ENCODE measurements at places on chromosomes 7 and 10. TPM values are rescaled to one million over a fixed set of nuclear protein-coding genes. Genes with fewer than 3 reads are reported as not detected.
A peak's percentile ranks its signal among the peaks of the same experiment; 100 is the strongest.

DNA sequence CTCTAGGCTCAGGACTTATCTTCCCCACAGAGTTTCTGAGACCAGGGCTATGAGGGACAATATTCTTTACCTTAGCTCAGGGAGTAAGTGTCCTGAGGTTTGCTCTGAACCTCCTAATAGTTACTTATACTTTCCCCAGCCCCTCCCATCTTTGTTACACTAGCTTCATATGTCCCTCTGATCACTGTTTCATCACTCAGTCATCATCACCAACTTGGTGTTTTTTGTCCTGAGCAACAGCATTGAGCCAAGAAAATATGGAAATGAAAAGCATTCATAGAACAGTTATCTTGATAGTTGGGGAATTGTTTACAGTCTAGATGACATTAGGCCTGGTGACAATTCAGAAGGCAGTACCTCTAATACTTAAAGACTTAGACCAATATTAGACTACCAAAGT lies at the start of gene PRSS37:
TSS of gene PRSS37 (minus strand) at position 101 of the 400 bp plus-strand sequence. CDS start 436 bp downstream, outside the sequence.
- DNase-seq = no peak

- no peak for DNase-seq
Measured at GRCh38 chr10:124496150-124496549, 34.5 kb downstream of the LHPP start.

DNA sequence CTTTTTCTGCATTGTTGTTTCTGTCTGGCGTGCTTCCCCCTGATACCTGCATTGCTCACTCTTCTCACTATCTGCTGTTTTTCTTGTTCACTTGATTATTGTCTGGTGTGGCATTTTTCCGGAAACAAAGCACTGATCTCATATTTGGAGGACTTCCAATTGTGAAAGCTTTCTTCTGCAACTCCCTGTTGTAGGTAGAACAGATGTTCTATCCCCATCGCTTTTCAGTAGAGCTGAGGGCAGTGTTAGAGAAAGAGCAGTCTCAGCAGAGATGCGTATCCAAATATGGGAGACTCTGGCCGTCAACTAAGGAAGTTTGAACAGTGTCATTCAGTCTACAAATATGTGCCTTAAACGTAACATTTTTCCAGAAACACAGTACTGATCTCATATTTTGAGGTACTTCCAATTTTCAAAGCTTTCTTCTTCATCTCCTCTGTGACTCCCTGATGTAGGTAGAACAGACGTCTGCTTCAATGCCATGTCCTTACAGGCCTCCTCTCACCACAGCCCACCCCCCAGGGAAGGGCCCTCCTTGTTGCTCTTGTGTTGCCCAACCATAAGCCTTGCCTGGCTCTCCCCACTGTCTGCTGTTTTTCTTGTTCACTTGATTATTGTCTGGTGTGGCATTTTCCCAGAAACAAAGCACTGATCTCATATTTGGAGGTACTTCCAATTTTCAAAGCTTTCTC lies 27.1 kb upstream of the GJD4 start:
- no peak for DNase-seq

The HSPA12A gene
- 37.3 TPM for total RNA-seq

The TRRAP gene
- total RNA-seq = 49.7 TPM

The EN2 gene
- total RNA-seq = 0.27 TPM

The TMEM140 gene
- 15.0 TPM for total RNA-seq

GRCh38 chr7:96973986-96974385 lies 31.4 kb upstream of the DLX6 start:
- no peak for DNase-seq

GRCh38 chr7:112946350-112946749 lies 140.3 kb downstream of the GPR85 start:
- no peak for DNase-seq

- no peak for DNase-seq
Measured at GRCh38 chr7:82428186-82428961, 15.2 kb downstream of the CACNA2D1 start.

The CCDC172 gene
- not detected for total RNA-seq

The STOX1 gene
- total RNA-seq = 11.0 TPM

DNA sequence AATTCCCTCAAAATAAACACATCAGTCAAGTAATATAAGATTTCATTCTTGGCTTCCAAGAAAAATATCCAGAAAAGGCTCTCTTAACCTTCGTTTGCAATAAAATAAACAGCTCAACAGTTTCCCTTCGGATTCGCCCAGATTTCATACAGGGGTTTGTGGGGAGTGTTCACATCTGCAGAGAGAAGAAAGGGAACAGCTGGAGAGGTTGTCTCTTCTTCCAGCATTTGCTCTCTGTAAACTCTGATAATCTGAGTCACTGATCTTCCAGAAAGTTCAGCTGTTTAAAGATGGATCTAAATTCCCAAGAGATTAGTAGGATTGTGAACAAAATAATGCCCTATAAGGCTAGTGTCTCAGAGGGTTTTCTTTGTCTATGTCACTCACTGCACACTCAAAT lies 277.9 kb downstream of the HPSE2 start:
- no peak for DNase-seq

- no peak for DNase-seq
Measured at GRCh38 chr10:73576890-73577591, 14.1 kb downstream of the USP54 start.

GRCh38 chr10:98666276-98666675 lies 219.5 kb upstream of the HPS1 start:
- no peak for DNase-seq

DNA sequence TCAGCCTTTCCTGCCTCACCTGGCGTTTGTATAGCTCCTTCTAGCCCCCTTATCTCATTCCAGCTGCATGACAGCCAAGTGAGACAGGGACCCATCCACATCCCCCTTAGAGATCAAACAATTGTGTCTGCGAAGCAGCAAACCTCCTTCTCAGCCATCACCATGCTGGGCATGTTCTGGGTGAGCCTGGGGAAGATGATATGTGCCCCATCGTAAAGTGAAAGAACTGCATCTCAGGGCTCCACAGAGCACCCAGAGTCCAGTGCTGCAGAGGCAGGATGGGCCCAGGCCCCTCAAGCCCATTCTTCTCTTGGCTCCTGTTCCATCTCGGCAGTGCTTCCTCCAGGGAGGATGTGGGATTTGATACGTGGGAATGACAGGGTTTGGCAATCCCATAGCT lies 43.2 kb downstream of the FIGNL1 start:
- DNase-seq = no peak

GRCh38 chr7:19958309-19958896 lies 185.0 kb upstream of the TMEM196 start:
- no peak for DNase-seq

The WNT2 gene
- total RNA-seq = not detected

The WDR86 gene
- total RNA-seq = 99.5 TPM

DNA sequence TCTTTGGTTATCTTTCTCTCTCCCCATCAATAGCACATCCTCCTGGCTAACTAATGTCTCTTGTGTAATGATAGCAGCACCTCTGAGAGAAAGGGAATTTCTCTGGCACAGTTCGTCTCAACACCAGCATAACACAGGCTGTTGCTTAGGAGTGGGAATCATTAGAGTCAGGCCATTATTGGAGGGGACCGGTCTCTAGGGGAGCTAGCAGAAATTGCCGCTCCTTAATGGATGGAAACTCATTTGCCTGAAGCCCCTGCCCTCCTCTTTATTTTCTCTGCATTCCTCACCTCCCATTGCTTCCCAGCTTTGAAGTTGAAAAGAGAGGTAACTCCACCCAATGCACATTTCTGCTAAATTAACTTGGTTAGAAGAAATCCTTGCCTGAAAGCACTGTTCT lies 11.9 kb downstream of the LRRC4 start:
- DNase-seq = no peak

The MYPN gene
- 0.11 TPM for total RNA-seq

- no peak for DNase-seq
Measured at GRCh38 chr10:1086787-1087186, 30.6 kb downstream of the WDR37 start.

DNA sequence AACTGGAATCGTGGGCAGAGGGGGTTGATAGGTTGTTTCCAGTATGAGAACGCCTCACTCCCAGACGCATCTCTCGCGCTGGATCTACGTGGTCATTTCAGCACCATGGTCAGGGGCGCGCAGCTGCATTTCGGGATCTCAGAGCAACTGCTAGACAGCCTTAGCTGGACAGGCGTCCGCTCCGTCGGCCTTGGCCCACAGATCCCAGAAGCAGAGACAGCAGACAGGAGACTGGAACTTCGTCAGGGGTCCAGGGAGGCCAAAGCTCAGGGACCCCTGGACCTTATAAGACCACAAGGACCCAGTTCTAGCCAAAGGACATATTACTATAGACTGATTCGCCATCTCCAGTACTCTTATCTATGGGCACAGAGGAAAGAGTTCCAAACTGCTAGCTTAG lies 5.3 kb downstream of the NEUROG3 start:
- DNase-seq = peak; percentile 58

DNA sequence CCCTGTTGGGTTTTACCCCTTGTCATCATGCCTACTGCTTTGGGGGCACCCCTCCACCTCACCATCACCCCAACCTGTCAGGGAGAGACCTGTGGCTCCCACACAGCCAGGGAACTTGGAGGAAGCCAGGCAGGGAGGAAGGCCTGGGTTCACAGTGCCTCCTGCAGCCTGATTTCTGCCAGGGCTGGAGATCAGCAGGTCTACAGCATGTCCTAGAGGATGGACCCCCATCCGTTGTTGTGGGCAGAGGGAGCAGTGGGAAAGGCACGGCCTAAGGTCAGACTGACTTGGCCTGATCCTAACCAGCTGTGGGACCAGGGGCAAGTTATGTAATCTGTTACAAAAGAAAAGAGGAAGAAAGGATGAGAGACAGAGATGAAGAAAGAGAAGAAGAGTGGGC lies 28.2 kb downstream of the ZCCHC24 start:
- no peak for DNase-seq

DNA sequence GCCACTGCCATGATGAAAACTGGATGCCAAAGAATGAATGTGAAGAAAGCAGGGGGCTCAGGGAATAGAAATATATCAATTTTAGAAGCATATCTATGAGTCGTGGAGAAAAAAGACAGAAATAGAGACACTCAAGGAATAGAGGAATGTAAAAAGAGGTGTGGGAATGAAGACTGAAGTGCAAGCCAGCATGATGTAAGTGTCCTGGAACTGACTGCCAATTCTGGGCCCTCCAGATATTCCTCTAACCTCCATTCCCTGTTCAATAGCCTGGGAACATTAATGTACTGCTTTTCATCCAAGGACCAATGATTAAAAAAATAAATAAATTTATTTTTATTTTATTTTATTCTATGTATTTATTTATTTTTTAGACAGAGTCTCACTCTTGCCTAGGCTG lies 40.6 kb downstream of the NEBL start:
- no peak for DNase-seq

DNA sequence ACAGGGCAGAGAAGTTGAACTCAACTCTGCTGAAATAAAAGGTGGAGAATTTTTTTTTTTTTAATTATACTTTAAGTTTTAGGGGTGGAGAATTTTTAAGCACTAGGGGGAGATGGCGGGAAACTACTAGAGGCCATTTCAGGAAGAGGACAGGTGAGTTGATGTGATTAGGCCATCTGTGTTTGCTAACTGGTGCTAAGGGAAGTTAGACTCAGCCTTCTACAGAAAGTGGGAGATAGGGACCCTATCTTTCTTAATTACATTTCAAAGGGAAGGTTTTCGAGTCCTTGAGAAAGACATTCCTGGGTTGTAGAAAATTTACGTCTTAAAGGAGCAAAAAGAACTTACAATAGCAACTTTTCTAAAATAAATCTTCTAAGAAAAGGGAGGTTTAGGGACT lies 124.8 kb downstream of the LHFPL3 start:
- DNase-seq = no peak

DNA sequence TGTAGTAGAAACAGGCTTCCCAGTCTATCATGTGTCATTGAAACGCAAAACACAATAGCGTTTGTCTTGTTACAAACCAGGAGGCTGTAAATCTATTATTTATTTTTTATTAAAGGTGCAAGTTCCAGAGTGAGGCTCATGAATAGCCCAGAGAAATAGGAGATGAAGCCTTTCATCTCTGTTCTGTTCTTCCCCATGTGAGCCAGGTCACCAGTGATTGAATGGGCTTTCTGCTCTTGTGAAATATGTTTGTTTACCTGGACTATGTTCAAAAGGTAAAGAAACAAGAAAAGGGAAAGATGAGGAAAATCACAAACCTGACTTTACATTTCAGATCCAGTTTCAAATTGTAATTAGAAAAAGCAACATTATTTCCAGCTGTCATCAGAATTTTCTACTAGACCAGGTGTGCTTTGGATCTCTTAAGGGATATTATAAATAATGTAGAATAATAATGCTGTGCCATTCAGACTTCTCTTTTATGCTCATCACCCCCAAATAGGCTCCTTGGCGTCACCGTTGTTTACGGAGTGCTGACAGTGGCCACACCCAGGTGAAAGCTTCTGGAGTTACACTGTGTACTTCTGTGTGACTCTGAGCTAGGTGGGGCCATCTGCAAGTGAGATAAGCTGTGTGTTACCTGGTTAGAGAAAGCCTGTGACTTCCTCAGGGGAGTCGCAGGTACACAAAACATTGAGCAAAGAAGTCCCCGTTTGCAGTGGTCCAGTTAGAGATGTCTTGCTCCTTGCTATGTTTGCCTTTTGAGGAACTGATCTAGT lies 274.9 kb downstream of the SDK1 start:
- no peak for DNase-seq

The ZNF775 gene
- total RNA-seq = 6.8 TPM

- DNase-seq = no peak
Measured at GRCh38 chr7:83532219-83532618, 116.7 kb downstream of the SEMA3E start.

DNA sequence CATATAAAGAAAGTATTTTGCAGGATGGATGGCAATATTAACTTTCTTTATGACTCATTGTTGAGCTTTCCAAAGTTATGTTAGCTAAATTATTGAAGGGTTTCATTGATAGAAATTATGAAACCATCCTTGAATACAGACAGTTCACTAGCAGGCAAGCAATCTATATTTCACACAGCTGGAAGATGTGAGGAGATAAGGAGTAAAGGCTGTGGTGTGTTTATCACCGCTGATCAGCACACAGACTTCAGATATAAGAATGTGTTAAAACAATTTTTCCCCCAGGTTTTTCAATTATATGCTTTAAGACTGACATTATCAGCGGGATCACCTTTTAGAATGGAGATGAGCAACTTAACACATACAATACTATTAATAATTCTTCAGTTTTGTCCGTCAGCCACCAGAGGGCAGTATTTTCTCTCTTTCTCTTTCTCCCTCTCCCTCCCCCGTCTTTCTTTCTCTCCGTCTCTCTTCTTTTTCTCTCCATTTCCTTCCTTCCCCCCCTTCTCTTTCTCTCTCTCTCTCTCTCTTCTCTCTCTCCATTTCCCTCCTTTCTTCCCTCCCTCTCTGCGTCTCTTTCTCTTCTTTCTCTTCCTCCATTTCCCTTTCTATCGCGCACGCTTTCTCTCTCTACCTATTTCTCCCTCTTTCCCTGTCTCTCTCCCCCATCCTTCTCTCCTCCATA lies 62.9 kb upstream of the FAM171A1 start:
- DNase-seq = no peak

- no peak for DNase-seq
Measured at GRCh38 chr7:3087243-3087755, 43.6 kb upstream of the CARD11 start.

- DNase-seq = no peak
Measured at GRCh38 chr10:24824124-24824523, 100.4 kb upstream of the ARHGAP21 start.

GRCh38 chr10:133056001-133056400 lies 31.7 kb upstream of the ADGRA1 start:
- DNase-seq = no peak

Measured in thyroid gland (tissue), 4 donors.